ENCODE measurements at places on chromosomes 2 and 18.

DNA sequence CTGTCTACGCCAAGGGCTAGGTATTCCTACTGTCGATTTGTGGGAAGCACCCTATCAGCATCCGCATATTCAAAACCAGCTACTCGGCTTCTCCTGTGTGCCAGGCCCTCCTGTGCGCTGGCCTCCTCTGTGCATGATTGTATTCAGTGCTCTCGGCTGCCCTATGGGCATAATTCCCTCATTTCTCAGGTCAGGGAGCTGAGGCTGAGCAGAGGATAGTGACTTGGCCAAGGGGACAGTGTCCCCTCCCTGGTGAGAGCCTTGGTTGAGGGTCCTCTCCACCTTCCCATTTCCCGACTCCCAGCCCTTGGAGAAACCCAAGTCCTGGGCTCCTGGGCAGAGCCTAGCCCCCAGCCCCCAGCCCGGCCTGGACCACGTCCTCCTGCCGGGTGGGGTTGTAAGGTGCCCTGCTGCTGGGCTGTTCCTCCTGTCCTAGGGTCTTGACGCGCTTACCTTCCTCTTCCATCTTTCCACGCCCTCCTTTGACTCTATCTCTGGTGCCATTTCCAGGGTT, 6.3 kb upstream of the HS6ST1 start:
- no peak for DNase-seq

- DNase-seq: no peak
These were observed 200.6 kb upstream of the NCKAP5 start for GRCh38 chr2:133768658-133769435.

DNA sequence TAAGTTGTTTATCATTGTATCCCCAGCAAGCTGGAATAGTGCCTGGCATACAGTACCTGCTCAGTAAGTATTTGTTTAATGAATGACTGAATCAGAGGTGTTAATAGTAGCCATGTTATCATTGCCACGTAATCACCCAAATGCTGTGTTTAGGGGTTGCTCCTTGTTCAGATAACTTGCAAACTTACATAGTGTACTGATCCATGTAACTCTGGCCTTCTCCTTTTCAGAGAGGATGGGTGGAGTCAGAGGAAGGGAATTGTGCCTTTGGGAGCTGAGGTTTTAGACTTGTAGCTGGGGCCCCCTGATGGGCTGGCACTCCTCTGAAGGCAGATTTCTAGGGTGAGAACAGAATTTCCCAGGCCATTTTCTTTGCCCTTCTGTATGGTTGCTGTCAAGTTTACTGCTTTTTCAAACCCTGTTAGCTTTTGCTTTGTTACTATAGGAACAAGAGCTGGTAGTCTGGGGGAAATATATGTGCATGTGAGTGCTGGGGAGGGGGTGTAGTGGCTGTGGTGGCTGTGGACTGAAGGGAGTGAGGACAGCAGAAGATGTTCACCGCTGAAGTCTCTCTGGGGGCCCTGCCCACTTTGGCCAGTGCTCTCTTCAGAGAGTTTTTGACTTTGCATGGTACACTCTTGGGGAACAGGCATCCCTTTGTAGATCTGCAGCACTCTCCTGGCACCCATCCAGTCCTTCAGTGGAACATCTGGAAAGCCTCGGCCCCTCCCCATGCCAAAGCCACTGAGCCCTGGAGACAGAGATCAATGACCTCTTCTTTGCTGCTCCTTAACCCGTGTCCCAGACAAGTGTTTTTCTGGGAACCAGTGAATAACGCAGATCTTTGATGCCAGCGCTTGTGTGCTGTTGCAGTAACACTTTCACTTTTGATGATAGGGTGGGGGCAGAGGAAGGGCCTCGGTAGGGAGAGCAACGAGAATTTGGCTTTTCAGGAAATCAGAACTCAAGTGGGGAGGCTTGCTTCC, 209.0 kb downstream of the PRKCE start:
- no peak for DNase-seq

DNA sequence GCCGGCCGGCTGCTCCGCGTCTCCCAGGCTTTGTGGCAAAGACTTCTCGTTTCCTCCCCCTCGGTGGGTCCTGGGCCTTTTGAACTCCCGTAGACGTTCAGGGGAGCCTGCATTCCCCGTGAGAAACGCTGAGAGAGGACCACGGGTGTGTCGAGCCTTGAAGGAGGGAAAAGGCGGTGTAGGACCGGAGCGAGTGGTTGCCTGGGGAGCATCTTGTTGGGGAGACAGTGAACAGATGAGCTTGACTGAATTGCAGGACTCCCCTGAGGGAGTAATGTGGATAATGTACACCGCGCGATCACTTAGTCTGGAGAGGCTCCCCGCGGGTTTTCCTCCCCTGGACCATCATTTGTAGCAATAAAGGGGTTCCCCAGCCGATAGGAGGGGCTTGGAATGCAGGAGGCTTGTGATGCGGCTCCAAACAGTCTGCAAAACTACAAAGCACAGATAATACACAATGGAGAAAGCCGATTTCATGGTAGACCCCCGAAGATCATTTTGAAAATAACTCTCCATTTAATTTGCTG, 769 bp downstream of the ALMS1 start:
- DNase-seq: no peak

GRCh38 chr2:195646424-195646823, 10.6 kb upstream of the SLC39A10 start:
- no peak for DNase-seq

GRCh38 chr2:222430681-222431080, 6.3 kb downstream of the SGPP2 start:
- no peak for DNase-seq

GRCh38 chr2:174730698-174731018, 33.6 kb downstream of the CHRNA1 start:
- no peak for DNase-seq

DNA sequence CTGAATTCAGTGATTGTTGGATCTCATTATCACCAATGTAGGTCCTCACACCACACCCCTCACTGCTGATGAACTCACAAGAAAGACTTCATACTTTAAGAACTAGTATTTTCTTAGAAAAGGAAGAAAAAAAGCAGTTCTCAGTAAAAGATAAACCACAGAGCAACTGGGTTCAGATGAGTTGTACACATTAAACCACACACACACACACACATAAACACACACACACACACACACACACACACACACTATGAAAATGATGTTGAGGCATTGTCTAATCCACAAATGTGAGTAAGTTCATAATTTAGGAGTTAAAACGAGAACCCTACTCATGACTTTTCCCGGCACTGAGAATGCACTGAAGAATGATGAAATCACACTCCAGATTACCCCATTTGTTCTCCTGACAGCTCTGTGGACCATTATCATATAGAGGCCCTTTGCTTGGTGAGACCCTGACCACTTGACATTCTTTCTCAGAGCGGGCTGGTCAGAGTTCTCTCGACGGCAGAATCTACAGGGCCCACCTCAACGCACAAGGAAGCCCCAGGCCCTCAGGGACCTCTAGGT, 106.2 kb downstream of the BCL2 start:
- no peak for DNase-seq

DNA sequence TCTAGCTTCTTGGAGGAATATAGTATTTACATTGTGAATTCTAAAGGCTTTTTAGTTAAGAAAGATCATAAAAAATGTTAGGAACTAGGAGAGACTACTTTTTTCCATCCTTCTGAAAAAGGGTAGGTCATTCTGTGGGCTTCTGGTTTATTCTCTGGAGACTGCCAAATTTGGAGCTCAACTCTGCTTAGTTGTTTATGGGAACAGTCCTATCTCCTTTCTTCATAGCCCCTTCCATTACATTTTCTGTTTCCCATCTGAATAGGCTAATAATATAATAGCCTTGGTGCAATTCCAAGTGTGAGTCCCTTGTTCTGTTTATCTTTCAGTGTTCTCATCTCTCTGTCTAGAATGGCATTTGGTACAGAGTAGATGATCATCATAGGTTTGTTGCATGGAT, 15.6 kb downstream of the LAMA3 start:
- DNase-seq: no peak

- no peak for DNase-seq
These were observed 261.8 kb upstream of the RAB6C start for GRCh38 chr2:129717560-129718130.

- DNase-seq: no peak
These were observed 135.4 kb downstream of the NBAS start for GRCh38 chr2:15425712-15426111.

DNA sequence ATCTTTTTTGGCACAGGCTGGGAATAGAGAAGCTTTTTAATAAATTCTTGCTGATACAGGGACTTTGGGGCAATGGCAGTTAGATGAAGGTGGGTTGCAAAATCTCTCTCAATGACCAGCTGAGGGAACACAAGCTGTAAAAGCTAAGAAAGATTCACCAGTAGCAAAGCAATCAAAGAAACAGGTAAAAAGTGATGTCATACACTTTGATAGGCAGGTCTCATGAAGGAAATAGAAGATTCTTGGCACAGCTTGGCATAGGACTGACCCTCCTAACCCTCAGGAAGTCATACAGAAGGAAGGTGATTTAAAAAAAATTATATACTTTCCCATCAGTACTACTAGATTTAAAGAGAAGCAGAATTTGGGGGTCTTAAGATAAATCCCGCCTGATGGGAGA, 263.6 kb downstream of the LPIN1 start:
- no peak for DNase-seq

- no peak for DNase-seq
These were observed 4.0 kb upstream of the RNF152 start for GRCh38 chr18:61896757-61897156.

DNA sequence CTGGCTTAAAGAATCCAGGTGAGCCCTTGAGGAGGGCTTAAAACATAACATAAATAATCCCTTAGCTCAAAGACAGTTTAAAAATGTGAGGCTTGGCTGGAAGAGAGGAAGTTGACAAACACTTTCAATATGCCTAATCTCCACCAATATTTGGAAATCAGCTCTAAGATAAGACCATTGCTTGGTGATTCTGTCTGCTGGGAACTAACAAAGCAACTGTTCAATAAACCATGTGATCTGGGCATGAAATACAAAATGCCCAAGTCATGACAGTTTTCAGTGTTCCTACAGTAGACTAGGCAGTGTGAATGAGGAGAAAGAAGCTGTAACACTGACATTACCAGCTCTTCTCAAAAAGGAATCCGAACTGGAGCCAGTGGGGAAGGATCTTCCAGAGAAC, 10.7 kb downstream of the MFF start:
- DNase-seq: no peak

DNA sequence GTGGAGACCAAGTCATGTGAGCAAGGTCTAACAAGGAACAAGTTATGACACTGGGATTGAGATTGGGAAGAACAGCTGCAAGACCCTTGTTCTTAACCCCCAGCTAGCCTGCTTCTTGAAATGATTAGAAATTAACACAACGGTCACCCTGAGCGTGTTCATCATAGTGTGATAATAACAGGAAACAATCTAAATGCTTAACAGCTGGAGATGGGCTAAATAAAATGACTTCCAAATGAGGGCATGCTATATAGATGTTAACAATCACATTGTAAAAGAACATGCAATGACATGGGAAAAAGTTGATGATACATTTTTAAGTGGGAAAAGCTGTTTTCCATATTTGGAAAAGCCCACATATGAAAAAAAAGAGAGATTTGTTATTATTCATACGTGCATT, 47.6 kb downstream of the RPL37A start:
- DNase-seq: no peak

DNA sequence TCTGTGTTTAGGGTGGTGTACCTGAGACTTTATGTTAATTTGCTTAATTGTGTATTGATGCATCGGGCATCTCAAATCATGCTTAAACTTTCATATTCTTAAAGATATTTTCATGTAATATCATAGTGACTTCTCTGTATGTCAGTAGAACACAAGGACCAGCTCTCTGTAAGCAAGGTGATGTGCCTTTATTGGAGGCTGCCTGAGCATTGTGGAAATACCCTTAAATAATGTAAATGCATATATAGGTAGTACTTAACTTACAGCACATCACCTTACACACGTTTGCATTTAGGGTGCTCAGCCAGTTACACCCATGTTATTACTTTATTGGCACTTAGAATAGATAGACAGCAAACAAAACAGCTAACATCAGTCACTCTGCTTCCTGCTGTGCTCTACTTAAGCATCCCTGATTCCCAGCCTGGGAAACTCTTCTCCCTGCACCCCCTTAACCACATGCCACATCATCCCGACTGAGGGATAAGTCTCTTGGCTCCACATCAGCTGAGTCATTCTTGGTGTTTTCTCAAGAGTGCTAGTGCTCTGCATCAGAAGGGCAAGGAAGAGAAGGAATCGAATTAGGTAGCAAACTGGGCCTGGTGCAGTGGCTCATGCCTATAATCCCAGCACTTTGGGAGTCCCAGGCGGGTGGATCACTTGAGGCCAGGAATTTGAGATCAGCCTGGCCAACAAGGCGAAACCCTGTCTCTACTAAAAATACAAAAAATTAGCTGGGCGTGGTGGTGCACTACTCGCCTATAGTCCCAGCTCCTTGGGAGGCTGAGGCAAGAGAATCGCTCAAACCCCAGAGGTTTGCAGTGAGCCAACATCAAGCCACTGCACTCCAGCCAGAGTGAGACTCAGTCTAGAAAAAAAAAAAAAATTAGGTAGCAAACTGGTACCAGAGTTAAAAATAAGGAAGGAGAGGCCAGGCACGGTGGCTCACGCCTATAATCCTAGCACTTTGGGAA, 108.7 kb downstream of the MAP3K20 start:
- DNase-seq: no peak

GRCh38 chr2:180679693-180680092, 300.7 kb upstream of the UBE2E3 start:
- no peak for DNase-seq

DNA sequence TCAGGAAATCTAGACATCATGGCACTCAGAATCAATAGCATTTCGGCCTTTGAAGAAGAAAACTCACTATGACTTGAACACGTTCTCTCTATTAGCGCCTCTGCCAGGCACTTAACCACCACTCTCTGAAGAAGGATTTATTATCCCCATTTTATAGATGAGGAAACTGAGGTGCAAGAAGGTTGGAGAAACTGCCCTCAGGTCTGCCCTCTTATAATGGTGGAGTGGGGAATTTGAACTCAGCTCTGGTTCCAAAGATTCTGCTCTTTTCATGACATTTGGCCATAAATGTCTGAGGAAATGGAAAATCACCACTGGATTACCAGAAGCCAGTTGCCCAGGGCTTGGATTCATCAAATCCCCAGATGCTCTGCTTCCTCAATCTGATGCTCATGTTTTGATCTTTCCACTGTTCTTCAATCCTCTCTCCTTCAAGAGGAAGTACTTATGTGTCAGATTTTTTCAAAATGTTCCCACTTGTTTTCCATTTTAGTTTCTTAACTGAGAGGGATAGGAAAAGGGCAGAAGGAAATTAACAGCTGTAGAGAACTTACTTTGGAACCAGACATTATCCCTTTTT, 68.1 kb downstream of the ANTXR1 start:
- no peak for DNase-seq

- DNase-seq: no peak
These were observed 135.0 kb downstream of the ALK start for GRCh38 chr2:29786361-29786760.

DNA sequence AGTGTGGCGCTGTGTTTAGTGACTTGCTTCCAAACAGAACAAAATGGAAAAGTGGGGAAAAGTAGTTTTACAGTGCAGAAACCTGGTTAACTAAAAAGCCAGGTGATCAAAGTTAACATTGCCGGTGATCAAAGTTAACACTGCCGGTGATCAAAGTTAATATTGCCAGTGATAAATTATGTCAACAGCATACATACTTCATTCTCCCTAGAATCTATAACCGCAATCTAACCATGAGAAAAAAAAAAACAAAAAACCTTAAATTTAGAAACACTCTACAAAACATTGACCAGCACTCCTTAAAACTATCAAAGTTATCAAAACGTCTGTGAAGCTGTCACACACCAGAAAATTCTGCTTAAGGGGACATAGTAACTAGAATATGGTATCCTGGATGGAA, 18.6 kb downstream of the MAP4K3 start:
- DNase-seq: no peak
